ACHN (cell line): ENCODE measurements at places on chromosomes 12 and 14.

DNA sequence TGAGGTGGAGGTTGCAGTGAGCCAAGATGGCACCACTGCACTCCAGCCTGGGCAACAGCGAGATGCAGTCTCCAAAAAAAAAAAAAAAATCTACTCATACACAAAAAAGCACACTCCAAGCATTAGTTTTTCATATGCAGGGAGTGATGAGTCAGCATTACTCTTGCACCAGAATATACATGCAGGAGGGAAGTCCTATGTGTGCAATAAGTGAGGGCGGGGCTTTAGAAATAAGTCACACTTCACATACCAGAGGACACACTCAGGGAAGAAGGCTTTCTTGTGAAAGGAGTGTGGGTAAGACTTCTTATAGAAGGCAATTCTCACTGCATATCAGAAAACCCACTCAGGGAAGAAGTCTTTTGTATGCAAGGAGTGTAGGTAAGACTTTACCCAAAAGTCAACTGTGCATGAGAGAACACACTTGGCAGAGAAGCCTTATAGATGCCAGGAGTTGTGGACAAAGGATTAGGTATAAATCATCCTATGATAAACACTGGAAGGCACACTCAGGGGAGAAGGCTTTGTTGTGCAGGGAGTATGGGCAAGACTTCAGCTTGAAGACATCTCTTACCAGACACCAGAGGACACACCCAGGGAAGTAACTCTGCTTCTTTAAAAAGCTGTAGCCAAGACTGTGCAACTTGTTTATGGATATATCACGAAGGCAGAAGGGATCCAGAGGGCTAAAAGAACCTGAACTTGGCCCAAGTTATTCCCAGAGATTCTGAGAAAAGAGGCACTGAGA is 50.5 kb downstream of the ATF7 start:
- no peak for DNase-seq

GRCh38 chr12:110355073-110355472 is 48.4 kb downstream of the ANAPC7 start:
- DNase-seq: peak; percentile 62

GRCh38 chr12:70919597-70920035 is 922 bp downstream of the PTPRR start:
- DNase-seq: peak; percentile 37

- no peak for DNase-seq
Observed at GRCh38 chr12:101823039-101823438, 7.7 kb downstream of the GNPTAB start.
